ENCODE measurements at places on chromosomes 2 and 18. TPM values are rescaled to one million over a fixed set of nuclear protein-coding genes. Genes with fewer than 3 reads are reported as not detected.
A peak's percentile ranks its signal among the peaks of the same experiment; 100 is the strongest.

The GDF7 gene
- polyA plus RNA-seq = 0.69 TPM

The LDAH gene
- polyA plus RNA-seq = 11.8 TPM

The COMMD1 gene
- 52.5 TPM for polyA plus RNA-seq

The GNLY gene
- polyA plus RNA-seq = 1.6 TPM

The CDK5R2 gene
- polyA plus RNA-seq = 0.16 TPM

The ACADL gene
- polyA plus RNA-seq = 9.1 TPM

The KCNE4 gene
- polyA plus RNA-seq = 2.8 TPM

DNA sequence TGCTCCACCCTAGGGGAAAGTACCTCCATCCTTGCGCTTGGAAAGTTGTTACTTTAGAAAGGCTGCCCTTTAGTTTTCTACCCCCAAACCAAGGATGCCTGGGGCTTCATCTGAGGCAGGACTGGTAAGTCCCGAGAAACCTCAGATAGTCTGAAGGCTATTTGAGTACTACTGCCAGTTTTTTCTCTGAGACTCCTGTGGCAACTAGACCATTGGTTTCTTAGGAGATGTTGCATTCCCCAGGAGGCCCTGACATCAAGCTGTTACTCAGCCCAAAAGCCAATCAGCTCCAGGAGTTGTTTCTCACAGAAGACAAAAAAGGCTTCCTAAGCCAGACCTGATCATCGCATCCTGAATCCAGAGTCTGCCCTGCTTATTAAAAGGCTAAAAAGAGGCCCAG, 67.2 kb downstream of the COLEC12 start:
- no peaks in the 10 kb centered on the region for H3K27me3 ChIP-seq
- H3K27ac ChIP-seq = peak overlapping the region; percentile 84
- DNase-seq = no peak
- peaks cover 13% of the 10 kb centered on the region for H3K4me1 ChIP-seq
- H3K36me3 ChIP-seq = peaks cover 2% of the 10 kb centered on the region

DNA sequence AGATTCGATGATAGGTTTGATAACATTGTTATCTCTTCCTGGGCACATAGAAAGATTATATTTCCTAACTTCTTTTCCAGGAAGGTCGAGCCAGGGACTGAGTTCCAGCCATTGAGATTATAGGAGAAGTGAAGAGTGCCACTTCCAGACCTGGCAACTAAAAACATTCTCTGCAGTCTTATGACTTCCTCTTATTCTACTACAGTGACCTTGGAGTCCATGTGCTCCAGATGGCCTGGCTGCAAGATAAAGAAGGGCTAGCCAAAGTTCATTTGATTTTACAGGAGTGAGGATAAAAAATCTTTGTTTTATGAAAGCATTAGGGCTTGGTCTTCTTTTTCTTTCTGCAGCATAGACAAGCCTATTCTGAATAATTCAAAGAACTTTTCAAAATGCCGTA, 363.0 kb downstream of the FSIP2 start:
- H3K27me3 ChIP-seq = no peaks in the 10 kb centered on the region
- no peak overlapping the region for H3K27ac ChIP-seq
- peak; percentile 89 for DNase-seq
- no peaks in the 10 kb centered on the region for H3K4me1 ChIP-seq
- H3K4me3 ChIP-seq = no peak overlapping the region
- H3K36me3 ChIP-seq = no peaks in the 10 kb centered on the region

- H3K27ac ChIP-seq = no peak overlapping the region
- no peaks in the 10 kb centered on the region for H3K27me3 ChIP-seq
- DNase-seq = no peak
- H3K36me3 ChIP-seq = peaks cover 33% of the 10 kb centered on the region
Observed at GRCh38 chr18:62549755-62550154, 26.9 kb downstream of the ZCCHC2 start.

DNA sequence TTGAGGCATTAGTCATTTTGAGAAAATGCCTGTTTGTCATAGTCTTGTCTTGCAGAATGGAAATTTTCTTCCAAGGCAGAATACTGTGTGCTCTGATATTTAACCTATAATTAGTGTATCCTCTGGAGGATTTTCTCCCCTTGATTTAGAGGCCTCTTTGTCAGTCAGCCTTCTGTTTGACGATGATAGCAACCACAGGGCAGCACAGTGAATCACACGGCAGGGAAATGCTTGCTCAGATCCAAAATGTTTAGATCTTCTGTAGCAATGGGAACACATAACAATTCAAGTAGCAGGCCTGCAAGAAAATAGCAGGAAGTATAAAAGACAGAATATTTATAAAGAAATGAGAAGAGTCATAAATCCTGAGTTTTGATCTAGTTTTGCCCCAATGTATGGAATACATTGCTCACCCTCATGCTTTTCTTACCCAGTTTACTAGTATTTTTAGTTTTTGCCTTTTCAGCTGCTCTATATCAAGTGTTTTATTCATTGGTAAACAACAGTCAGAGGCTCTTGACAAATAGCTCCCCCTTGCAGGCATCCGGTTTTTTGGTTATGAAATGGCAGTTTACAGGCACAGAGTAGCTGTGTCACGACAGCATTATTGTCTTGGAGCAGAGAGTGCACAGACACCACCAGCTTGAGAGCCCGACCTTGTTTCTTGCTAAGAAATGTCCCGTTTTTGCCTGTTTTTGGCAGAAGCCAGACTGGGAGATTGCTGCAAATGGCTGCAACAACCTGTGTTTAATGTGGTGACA, 185.1 kb downstream of the MYO3B start:
- no peak overlapping the region for H3K4me3 ChIP-seq
- H3K36me3 ChIP-seq = no peaks in the 10 kb centered on the region
- H3K4me1 ChIP-seq = no peaks in the 10 kb centered on the region
- H3K27me3 ChIP-seq = peaks cover 29% of the 10 kb centered on the region
- no peak for DNase-seq

GRCh38 chr18:59576541-59577385, 120.5 kb downstream of the CCBE1 start:
- H3K4me3 ChIP-seq = no peak overlapping the region
- no peak overlapping the region for H3K27ac ChIP-seq
- no peaks in the 10 kb centered on the region for H3K27me3 ChIP-seq
- H3K36me3 ChIP-seq = no peaks in the 10 kb centered on the region
- no peak for DNase-seq

DNA sequence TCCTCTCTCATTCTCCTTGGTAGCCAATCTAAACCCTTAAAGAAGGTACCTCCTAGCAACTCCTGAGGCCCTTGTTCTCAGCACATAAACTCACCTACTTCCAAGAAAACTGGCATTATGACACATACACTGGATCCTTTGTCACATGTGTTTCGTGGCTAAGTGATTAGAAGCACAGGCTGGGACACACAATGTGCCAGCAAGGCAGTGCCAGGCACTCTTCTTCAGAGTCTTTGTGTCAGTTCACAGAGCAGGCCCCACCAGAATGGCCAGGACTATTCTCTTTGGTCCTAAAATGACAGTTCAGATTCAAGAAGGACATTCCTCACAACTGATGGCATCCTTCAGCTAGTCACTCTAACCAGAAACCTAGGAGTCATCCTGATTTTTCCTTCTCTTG, 40.3 kb downstream of the SMC6 start:
- H3K27ac ChIP-seq = no peak overlapping the region
- no peak overlapping the region for H3K4me3 ChIP-seq
- peaks cover 51% of the 10 kb centered on the region for H3K36me3 ChIP-seq
- no peak for DNase-seq

DNA sequence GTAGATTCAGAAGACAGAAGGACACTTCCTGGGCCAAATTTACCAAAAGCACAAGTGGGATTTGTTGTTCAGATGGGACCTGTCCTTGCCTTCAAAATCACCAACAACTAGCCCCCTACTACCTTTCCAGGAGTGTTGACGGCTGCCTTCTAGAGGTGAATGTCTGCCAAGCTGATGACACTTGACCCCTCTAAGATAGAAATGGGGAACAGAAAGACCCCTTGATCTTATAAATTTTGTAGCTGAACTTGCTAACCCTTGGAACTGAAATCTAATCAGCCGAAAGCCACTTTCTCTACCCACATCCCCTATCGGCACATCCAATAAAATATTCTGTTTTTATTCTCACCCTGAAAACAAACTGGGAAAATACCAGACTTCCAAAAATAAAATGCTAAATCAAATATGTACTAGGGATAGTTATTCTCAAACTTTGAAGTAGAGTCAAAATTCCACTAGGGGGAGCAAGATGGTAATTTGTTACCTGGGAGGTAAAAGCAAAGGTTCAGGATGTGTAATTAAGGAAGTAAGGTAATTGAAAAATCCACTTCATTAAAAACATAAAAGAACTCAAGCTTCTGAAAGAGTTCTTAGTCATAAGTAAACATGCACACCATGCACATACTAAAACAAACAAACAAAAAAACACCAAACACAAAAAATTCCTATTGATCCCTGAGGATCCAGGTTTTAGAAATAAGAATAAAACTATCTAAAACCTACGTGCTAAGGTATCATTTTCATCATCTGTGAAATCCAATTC, 119.2 kb downstream of the ANKRD44 start:
- H3K4me3 ChIP-seq = no peak overlapping the region
- H3K36me3 ChIP-seq = no peaks in the 10 kb centered on the region

- no peaks in the 10 kb centered on the region for H3K4me1 ChIP-seq
- no peak overlapping the region for H3K27ac ChIP-seq
- no peak for DNase-seq
- no peaks in the 10 kb centered on the region for H3K36me3 ChIP-seq
Observed at GRCh38 chr2:44107086-44107740, 61.5 kb upstream of the PPM1B start.

DNA sequence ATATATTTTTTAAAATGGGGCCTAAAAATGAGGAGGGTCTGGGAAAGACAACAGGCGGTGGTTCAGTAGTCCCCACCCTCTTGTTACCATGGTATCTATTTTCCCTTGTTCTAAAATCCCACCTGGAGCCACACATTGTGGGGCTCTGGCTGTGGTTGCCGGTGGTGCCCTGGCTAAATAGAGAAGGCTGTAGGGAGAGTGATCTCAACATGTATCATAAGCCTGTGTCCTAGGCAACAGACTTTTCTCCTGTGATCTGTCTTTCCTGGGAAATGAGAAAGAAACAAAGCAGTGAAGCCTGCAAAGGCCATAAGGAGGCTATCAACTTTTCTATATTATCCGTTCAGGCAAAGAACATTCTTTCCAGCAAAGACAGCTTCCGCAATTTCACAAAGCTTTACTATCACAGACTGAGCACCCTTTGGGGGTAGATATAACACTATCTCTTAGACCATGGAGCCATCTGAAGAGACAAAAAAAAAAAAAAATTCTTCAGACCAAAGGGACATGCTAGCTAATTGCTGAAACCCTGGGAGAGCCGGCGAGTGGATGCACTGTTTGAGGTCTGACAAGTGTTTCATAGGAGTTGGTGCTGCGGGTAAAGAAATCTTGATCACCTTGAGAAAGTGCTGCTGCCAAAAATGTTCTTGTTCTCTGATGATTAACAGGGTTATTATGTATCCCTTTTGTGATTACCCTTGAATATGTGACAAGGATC, 879.2 kb upstream of the DDX18 start:
- H3K36me3 ChIP-seq = no peaks in the 10 kb centered on the region
- no peak overlapping the region for H3K27ac ChIP-seq
- no peaks in the 10 kb centered on the region for H3K27me3 ChIP-seq
- H3K4me3 ChIP-seq = no peak overlapping the region
- no peak for DNase-seq
- H3K4me1 ChIP-seq = no peaks in the 10 kb centered on the region

- no peak for DNase-seq
- no peak overlapping the region for H3K4me3 ChIP-seq
- no peak overlapping the region for H3K27ac ChIP-seq
- H3K4me1 ChIP-seq = no peaks in the 10 kb centered on the region
Observed at GRCh38 chr2:202450785-202451184, 74.7 kb downstream of the BMPR2 start.
